WTC11 (cell line): ENCODE measurements at places on chromosomes 7 and 10.

- DNase-seq, result no peak
Measured at GRCh38 chr10:73581918-73582317, 9.2 kb downstream of the USP54 start.

- DNase-seq, result no peak
Measured at GRCh38 chr7:132489776-132490237, 86.5 kb downstream of the PLXNA4 start.

DNA sequence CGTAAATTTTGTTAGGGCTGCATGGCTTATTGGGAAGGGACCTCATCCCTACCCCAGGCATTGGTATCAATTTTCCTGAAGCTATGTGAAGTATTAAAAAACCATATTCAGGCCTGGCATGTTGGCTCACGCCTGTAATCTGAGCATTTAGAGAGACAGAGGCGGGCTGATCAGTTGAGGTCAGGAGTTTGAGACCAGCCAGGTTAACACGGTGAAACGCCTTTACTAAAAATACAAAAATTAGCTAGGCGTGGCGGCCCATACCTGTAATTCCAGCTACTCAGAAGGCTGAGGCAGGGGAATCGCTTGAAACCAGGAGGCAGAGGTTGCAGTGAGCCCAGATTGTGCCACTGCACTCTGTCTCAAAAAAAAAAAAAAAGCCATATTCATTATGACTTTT, 7.1 kb downstream of the TASOR2 start:
- no peak for DNase-seq

GRCh38 chr7:33248671-33249070, 119.3 kb downstream of the BBS9 start:
- no peak for DNase-seq

DNA sequence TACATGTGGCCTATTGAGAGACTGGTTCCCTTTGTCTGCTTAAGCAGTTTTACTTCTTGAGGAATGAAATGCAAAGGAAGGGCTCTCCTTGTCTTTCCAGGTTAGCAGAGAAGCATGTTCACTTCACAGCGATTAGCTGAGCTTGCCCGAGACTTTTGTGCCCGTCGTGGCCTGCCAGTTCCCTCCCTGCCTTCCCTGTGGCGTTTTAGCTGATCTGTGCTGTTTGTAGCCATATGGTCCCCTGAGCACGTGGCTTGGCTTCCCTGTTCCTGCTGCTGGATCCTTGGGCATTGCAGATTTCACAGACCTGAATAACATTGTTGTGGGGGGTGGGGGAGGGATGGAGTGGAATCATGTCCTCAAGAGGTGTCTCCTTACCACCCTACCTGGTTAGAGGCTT, 61.8 kb downstream of the SND1 start:
- DNase-seq, result no peak

GRCh38 chr7:110633313-110633712, 457.6 kb upstream of the LRRN3 start:
- DNase-seq, result no peak

GRCh38 chr10:130371156-130371555, 235.0 kb downstream of the GLRX3 start:
- DNase-seq, result no peak

DNA sequence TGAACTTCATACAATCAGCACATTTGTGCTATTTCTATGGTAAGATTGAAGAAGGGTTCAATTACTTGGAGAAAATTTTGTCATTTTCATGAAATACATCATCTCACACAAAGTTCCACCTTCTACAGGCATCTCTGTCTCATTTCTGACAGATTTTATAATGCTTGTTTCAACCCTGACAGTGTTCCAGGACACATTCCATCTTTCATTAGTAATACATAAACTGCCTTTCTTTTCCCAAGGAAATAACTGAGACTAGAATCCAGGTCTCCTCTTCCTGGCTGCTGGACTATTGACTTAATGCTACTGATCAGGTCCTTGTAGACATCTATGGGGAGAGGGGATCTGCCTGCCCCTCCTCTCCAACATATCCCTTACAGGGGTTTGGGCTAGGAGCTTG, 70.1 kb upstream of the PLPP4 start:
- DNase-seq, result no peak

DNA sequence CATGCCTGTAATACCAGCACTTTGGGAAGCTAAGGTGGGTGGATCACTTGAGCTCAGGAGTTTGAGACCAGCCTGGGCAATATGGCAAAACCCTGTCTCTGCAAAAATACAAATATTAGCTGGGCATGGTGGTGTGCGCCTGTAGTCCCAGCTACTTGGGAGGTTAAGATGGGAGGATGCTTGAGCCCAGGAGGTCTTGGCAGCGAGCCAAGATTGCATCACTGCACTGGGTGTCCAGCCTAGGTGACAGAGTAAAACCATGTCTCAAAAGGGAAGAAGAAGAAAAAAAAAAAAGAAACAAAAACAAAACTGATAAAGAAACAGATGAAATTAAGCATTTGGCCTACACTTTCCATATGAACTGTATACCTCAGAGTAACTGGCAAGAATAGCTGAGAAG, 319.2 kb downstream of the PARD3 start:
- DNase-seq, result no peak

GRCh38 chr10:61894133-61894532, 7.4 kb upstream of the ARID5B start:
- DNase-seq, result no peak

GRCh38 chr10:5284311-5285057, 80.3 kb upstream of the UCN3 start:
- DNase-seq, result no peak

GRCh38 chr10:4837551-4837950, 11.5 kb downstream of the AKR1E2 start:
- no peak for DNase-seq

DNA sequence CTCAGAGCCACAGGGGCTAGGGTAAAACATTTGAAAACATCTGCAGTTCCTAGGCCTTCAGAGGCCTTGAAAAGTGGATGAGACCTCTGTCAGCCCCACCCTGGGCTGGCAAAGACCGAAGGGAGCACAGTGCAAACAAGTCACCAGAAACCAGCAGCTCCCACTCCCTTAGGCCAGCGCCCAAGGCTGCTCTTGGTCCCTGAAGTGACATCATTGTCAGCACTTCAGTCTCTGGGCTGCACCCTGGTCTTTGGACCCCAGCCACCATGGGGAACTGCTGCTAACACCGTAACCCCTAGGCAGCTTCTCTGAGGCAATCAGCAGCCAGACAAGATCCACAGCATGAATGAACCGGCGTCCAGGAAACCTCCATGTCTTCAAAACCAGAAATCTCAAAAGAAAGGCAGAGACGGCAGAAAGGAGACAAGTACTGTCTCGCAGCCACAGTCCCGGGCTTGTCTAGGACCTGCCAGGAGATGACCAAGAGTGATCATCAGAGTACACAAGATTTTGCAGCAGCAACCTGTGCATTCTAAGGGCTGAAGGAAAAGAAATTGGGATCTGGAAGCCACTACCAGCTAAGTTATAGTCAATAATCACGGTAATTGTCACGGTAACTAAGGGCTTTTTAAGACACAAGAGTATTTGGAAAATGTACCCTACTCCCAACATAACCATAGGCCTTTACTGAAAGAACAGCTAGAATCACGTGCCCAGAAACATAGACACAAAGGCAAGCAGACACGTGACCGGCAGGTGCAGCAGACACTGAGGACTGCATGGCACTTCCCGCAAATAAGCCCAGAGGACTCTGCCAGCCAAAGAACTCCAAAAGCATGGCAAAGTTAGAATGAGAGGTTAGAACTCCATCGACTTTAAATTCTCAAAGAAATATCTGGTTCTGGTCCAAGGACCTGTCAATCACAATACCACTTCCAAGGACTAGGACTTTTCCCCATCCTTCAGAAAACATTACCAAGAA, 23.3 kb downstream of the CPXM2 start:
- no peak for DNase-seq

DNA sequence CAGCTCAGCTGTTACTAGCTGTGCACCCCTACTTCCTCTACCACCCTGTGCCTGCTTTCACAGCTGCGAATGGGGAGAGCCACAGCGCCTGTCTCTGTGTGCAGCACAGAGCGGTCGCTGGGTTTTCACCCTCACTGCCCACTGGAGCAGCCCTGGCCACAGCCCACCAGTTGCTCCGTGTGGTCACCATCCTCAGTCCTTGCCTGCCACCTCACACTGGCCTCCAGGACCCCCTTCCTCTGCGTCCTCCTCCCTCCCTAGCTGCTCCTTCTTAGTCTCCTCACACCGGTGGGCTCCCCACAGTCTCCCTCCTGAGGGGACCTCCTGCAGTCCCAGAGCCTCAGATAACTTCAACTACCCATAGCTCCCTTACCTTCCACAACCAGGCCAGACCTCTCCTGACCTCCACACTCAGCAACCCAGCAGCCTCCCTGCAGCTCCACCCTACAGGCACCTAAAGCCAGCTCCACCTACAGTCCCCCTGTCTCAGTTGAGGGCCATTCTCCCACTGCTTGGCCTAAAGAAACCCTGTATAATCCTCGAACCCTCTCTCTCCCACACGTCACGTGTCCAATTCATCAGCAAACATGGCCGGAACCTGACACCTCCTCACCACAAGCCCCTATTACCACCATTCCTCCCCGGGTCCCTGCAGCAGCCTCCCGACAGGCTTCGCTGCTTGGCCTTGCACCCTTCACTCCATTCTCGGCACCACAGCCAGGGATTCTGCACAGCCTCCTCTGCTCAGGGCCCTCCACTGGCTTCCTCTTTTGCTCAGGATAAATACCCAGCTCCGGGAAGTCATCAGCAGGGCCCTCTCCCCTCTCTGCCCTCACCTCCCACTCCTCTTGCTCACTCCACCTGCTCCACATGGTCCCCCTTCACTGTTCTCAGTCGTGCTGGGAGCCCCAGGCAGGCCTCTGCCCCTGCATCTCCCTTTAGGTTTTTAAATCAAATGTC, 28.1 kb downstream of the PLAC9 start:
- no peak for DNase-seq

DNA sequence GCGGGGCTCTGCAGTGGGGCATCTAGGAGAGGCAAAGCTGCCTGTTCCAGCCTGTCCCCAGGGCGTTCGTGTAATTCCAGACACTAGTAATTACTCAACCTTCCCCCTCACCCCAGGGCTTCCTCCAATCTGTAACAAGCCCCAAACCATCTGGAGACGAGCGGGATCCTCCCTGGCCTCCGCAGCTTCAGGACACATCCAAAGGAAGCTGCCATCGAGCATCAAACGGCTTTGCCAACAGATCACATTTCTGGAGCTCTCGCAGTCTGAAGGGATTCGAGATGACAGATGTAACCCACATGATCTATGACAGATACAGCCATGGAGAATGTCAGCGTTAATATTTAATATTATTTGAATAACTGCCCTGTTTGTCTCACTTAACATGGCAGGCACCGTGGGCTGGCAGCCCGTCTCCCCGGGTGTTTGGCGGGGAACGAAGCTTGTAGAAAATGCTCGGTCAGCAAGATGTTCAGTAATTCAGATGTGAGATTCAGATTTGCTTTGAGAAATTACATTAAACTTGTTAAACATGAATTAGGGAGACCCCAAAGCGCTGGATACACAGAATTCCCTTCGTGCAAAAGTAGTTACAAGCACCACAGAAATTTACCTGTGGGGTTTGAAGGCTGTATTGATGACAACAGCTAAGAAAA, 108.5 kb upstream of the C7orf33 start:
- no peak for DNase-seq

- DNase-seq, result no peak
Measured at GRCh38 chr7:134155206-134155605, 28.1 kb downstream of the LRGUK start.

DNA sequence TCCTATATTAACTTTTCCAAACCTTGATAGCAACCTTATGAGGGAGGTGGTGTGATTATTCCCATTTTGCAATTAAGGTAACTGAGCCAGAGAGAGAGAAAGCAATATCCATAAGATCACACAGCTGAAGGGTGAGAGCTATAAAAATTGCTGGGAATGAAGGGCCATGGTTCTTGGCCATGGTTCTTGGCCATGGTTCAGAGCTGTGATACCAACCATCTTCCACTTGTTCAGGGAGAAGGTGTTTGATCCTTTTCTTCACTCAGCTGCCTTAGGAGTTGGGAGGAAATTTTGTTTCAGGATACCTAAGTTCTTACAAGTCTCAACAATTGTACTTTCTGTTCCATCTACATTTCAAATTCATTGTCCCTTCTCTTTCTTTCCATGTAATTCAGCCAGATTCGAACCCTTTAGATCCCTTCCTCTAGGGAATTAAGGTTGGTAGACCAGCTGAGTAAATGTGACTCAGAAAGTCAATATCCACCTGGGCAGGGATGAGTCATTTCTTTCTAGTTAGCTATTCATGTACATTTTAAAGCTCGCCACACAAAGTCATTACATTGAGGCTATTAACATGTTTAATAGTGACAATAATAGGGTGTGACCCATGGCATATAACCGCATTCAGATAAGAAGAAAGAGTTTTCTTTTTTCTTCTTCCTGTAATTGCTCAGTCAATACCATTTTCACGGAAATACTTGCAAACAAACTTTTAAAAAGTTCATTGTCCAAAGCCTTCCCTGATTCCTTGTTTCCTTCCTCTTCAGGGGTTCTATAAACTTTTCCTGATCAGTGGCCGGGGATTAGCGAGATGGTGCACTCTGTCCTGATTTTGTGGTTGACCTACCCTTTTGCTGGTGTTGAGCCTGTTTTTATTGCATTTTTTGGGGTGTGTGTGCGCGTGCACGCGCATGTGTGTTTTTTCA, 143.4 kb downstream of the TCF7L2 start:
- DNase-seq, result no peak

DNA sequence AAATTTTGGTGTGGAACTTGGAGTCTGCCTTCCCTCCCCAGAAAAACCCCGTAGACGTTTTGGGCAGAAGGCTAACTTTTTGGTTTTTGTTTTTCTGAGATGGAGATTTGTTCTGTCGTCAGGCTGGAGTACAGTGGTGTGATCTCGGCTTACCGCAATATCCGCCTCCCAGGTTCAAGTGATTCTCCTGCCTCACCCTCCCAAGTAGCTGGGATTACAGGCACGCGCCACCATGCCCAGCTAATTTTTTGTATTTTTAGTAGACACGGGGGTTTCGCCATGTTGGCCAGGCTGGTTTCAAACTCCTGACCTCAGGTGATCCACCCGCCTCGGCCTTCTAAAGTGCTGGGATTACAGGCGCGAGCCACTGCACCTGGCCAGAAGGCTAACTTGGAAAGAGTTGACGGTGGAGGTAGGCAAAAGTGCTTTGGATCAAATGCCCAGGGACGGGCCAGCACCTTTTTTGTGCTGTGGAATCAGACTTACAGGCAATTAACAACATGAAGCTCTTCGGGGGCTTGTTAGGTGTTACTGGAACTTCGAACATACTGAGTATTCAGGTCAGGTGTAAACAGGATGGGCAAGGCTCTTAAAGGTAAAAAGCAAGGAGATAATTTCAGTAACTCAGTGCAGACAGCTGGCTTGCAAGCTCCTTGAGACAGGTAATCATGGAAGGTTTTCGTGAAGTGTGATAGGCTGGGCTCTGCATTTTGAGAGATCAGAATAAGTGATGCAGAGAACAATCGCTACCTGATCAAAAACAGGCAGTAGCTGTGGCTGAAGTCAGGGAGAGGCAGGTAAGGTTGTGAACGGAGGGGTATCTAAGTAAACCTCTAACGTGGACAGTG, 1.8 kb downstream of the PPP1R35 start:
- no peak for DNase-seq
